ENCODE measurements at places on chromosomes 6 and 20.

GRCh38 chr6:140039364-140039763 is 664.9 kb upstream of the CITED2 start:
- no peak for DNase-seq

DNA sequence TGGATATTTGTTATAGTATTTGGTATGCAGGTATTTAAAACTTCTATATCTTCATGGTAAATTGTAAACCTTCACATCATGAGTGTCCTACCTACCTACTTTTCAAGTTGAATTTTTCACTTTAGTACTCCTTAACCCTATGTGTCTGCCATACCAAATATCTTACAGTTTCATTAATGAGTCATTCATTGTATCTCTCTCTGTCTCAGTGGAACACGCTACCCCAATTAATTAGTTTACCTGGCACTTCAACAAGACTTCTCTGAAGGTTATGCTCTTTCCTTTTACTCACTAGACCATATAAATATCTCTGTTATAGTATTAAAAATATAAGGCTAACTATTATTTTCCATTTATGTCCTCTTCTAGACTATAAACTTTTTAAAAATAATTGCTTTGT is 123.9 kb upstream of the GJE1 start:
- DNase-seq, result no peak

GRCh38 chr6:165184192-165184979 is 125.0 kb downstream of the C6orf118 start:
- peak; percentile 30 for DNase-seq

- DNase-seq, result no peak
Observed at GRCh38 chr6:88605271-88605670, 358.1 kb downstream of the RNGTT start.

GRCh38 chr6:90098001-90098531 is 198.6 kb downstream of the BACH2 start:
- DNase-seq, result peak; percentile 93

GRCh38 chr20:38063911-38064530 is 30.5 kb downstream of the RPRD1B start:
- no peak for DNase-seq

DNA sequence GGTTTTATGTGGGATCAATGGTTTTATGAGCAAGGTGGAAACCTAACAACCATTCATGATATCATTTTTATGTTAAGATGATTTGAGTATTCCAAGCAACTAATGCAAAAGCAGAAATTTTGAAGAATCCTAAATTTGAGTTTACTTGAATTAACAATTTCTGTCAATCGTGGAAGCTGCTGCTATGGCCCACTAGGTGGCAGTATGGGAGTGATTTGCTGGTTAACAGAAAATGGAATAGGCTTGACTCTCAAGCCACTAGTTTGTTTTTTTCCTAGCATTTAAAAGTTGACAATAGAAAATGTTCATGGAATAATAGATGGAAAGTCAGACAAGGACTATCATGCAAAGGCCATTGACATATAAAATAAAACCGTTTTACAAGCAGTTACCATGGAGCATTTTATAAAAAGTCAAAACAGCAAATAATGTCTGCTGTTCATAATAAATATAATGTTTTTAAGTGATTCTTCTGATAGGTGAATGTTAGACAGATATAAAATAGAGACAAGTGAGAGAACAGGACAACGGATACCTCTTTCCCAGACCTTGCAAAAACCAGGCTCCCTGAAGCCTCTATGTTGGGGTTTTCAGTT is 43.0 kb upstream of the TMEM200A start:
- DNase-seq, result no peak

DNA sequence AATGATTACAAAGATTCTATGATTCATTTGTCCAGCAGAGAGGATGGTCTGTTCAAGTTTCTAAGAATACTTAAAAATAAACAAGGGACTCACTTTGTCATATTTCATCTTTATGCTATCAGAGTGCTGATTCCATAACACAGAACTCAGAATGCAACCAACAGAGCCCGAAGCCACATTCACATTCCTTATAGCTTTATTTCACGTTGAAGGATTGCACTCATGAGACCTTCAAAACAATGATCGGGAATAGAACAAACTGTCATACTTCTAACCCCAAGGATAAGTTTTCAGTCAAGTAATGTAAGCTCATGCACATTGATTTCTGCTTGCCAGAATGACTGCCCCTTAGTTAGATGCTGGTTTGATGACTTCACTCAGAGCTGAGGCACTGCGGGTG is 25.2 kb downstream of the FNDC1 start:
- no peak for DNase-seq

DNA sequence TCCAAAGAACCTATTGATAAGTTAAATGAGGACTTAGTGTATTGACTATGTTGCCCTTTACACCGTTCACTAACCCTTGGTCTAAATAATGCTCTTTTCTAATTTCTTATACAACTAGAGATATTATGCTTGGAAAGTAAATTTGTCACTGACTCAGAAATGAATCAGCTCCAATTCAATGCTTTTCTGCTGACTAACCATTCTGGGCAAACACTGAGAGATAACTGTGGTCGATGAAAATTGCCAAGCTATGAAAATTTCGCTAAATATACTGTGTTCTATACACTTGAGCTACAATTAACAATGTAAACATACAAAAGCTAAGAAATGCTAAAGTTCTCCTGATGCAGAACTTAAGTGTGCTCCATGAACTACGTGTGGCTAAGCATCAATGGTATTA is 23.1 kb upstream of the FBXO9 start:
- DNase-seq, result peak; percentile 87

DNA sequence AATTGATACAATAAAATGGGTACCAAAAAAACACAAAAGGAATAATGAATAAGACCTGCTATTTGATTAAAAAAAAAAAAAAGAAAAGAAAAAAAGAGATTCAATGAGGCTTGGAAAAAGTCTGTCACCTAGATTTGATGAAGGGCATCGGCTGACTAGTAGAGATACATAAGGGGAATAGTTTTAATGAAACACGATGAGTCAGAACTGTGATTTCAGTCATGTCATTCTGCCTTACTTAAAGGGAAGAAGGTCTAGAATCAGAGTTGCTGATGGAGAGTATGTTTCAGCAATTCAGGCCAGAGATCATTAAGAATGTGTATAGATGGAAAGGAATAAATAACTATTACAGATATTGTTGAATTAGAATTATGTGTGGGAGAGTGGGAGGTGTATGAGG is 565.9 kb upstream of the RNF217 start:
- DNase-seq, result no peak

DNA sequence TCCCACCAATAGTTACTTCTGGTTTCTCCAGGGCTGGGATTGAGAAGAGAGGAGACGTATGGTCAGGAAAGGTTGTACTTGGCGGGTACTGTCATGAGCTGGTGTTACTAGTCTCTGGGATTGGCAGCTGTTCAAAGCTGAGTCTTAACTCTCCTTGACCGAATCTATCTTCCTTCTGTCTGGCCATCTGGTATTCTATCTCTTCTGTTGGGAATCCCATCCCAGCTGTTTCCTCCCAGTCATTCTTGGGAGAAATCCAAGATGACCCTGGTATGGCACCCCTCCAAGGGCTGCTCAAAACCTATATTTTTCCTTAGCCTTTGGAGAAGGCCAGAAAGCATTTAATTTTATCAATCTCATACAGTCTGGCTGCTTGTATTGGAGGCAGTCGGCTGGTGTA is 287.0 kb upstream of the CHD6 start:
- no peak for DNase-seq

- peak; percentile 9 for DNase-seq
Observed at GRCh38 chr20:33604084-33604990, 57.8 kb upstream of the C20orf144 start.

DNA sequence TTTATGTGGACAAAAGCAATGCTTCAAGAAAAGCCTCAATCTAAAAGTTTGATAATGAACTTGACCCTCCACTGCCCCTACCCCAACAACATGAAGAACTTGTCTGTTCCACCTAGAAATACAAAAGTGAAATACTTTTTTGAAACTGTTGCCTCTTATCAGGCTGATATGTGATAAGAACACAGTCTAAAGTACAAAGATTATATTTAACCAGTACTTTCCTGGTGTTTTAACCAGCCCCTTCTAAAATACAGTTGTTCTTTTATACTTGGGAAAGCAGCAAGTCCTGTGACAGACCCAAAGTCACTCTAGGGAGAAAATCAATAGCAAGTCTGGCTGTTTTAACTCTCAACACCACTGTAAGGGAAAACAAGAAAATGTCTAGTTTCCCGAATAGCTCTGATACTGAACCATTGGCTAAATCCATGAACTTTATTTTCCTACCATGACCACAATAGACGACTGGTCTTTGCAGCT is 6.6 kb downstream of the OARD1 start:
- no peak for DNase-seq

GRCh38 chr20:31869942-31870725 is at the start of the genes DUSP15 and TTLL9:
Gene DUSP15 (minus strand): TSS chr20:31870527. CDS start chr20:31870337, 190 bp downstream.
Gene TTLL9 (plus strand): TSS chr20:31870634. CDS start chr20:31871127, 493 bp downstream.
- no peak for DNase-seq

DNA sequence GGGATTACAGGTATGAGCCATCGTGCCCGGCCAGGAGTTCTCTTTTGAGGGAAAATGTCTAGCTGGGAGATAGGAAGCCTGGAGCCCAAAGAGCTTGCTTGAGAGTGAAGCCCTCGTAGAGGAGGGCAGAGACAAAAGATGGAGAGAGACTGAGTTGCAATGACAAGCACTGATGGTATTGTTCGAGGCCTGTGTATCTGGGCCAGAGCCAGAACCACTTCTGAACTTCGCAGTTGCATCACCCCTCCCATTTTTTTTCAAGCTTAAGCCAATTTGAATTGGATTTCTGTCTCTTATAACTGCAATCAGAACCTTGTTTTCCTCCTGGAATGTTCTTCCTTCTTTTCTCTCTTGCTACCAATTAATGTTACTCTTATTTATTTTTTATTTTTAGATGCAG is 83.1 kb downstream of the KCNB1 start:
- no peak for DNase-seq

GRCh38 chr20:53738039-53738944 is 144.7 kb upstream of the ZNF217 start:
- peak; percentile 89 for DNase-seq

DNA sequence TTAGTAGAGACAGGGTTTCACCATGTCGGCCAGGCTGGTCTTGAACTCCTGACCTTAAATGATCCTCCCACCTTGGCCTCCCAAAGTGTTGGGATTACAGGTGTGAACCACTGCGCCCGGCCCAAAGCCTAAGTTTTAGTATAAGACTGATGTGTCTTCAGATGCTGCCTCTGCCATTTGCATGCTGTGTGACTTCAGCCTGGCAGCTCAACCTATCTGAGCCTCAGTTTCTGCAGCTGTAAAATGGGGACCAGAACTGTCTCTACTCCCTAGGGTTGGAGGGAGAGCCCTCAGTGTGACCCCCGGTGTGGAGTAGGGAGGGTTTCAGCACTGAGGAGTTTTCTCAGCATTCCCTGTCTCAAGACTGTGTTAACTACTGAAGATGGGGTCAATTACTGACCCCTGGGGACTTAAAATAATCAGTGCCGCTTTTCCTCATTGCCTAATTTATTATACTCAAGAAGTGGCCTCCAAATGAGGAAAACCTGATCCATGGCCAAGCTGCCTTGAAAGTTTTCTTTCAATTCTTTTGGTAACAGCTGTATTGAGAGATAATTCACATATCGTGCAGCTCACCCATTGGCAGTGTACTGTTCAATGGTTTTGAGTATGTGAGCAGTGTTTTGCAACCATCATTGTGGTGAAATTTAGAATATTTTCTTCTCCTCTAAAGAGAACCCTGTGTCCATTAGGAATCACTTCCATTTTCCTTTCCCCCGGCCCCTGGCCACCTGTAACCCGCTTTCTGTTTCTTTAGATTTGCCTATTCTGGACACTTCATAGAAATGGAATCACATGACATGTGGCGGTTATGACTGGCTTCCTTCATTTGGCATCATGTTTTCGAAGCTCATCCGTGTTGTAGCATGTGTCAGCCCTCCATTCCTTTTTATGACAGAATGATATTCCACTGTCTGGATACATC is 64.8 kb downstream of the PHACTR3 start:
- DNase-seq, result no peak

DNA sequence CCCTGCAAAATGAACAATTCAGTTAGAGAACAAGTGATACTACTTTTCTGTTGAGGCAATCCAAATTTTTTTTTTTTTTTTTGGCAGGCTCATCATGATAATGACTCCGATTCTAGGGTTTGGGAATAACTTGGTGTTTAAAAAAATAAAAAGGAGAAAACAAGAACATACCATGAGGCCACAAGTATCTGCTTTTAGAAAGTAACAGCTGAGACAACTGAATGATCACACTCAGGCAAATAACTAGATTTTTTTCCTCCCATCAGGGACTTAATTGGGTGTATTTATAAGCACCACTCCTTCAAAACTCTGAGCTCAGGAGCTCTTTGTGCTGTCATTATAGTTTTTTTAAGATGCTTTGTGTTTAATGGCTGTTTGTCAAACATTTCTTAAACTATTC is 29.6 kb downstream of the PAK5 start:
- DNase-seq, result no peak

DNA sequence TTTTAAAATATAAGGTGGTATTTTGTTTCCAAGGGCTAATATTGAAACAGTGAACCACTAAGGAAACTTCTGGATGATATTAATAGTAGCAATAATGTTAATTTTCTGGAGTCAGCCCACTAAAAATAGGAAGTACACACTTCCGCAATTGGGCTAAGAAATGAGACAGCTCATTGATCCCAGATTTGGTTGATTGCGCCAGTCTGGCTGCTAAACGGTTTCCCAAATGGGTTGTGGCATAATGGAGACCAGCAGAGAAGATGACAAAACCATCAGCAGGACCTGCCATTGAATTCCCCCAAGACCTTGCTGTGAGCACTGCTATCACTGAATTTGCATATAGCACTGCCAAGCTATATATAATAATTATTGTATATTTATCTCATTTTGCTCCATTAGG is 71.2 kb upstream of the SGK1 start:
- no peak for DNase-seq

DNA sequence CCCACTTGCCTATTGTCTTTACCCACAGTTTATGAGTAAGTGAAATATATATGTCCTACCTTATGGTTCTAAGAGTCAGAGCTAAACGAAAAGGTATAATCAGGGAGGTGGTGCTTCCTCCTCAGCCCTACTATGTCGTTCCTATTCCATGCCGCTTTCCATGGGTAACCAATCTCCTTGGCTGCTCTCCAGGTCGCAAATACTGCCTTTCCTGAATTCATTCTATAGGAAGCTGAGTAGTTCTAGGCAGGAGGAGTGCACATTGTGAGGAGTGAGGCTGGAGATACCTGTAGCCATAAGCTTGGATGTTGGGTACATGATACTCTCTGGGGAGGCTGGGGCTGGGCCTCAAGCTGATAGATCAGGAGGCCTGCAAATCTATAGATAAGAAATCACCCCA is 5.8 kb downstream of the IL20RA start:
- no peak for DNase-seq

GRCh38 chr6:154478021-154478700 is 32.3 kb downstream of the CNKSR3 start:
- no peak for DNase-seq

DNA sequence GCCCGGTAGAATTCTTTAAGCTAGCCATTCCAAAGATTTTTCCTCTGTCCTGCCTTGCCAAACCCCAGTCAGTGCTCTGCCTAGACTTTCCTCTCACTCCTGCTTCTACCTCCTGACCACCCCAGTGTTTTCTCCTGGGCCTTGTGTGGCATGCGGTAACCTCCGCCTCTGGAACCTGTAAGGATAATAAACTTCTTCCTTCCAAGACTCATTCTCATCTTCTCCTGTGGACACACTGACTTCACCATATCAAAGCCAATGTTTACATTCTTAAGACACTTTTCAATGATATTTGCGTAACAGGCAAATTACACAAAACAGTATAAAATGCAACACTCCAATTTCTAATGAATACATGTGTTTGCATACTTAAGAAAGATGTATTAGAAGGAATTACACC is 354.6 kb downstream of the RNF144B start:
- DNase-seq, result no peak

GRCh38 chr6:160239929-160240690 is 18.5 kb downstream of the SLC22A2 start:
- no peak for DNase-seq

GRCh38 chr20:51705400-51705799 is 62.8 kb downstream of the ATP9A start:
- DNase-seq, result no peak
